ENCODE measurements at places on chromosomes 2 and 18. TPM values are rescaled to one million over a fixed set of nuclear protein-coding genes. Genes with fewer than 3 reads are reported as not detected.

DNA sequence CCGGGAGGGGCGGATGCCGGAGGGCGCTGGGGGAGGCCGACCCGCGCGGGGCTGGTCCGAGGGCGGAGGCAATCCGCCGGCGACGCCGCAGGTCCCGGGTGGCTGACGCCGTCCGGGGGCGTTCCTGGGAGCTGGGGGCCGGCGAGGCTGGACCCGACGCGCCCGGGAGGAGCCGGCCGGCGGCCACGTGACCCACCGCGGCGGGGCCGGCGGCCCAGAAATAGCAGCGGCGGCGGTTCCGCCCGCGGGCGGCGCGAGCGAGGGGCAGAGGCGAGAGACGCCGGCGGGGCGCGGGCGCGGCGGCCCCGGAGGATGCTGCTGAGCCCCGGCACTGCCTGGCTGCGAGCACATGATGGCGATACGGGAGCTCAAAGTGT, at the start of gene RAB31:
RAB31 (plus strand) TSS at position 245 of the 377 bp plus-strand sequence; CDS start at position 350, 105 bp downstream.
- peak; percentile 13 for DNase-seq

Gene HJURP
- total RNA-seq = 8.9 TPM

Gene AQP4
- 0.58 TPM for total RNA-seq

GRCh38 chr2:191202881-191203397, 42.3 kb upstream of the MYO1B start:
- DNase-seq = no peak

Gene CPO
- total RNA-seq = 0.53 TPM

Gene MEP1B
- total RNA-seq = 0.11 TPM

DNA sequence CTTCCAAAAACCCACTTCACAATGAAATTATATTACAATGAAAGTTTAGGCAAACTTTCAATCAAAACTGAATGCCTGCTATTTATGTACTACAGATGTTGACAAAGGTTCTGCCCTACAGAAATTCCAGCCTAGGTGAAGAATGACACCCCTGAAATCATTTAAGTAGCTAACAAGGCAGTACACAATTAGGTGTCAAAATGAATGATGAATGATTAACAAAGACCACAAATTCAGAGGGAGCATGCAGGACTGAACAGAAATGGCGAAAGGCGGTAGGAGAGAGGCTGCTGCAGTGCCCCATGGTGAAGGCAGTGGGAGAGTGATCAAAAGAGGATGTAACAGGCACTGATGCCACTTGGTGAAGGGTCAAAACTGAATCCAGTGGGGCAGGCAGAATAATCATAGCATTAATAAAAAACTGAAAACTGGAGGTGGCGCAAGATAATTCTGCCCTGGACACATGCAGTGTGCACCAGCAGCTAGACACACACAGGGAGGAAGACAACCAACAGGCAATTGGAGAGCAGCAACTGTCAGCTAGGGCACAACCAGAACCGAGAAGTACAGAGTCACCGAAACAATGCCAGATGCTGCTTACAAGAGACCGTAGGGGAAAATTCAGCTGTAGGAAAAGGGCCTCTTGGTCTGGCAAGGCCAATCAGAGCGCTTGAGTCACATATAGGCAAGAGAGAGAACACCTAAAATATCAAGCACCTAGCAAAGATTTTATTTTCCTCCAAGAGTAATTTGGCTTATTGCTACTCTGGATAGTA, 4.5 kb downstream of the TMEM131 start:
- DNase-seq = no peak

GRCh38 chr2:86319700-86320580, 17.5 kb downstream of the REEP1 start:
- no peak for DNase-seq
